ENCODE measurements at places on chromosomes 7 and 10. TPM values are rescaled to one million over a fixed set of nuclear protein-coding genes. Genes with fewer than 3 reads are reported as not detected.
A peak's percentile ranks its signal among the peaks of the same experiment; 100 is the strongest.

- peak; percentile 100 for DNase-seq
- peaks cover 44% of the 10 kb centered on the region for H3K36me3 ChIP-seq
- peak overlapping the region; percentile 99 for H3K27ac ChIP-seq
- no peaks in the 10 kb centered on the region for H3K27me3 ChIP-seq
Measured at GRCh38 chr7:106285051-106285854, 470 bp upstream of the NAMPT start.

- H3K27me3 ChIP-seq: no peaks in the 10 kb centered on the region
- no peak for DNase-seq
- H3K4me3 ChIP-seq: no peak overlapping the region
- no peaks in the 10 kb centered on the region for H3K4me1 ChIP-seq
Measured at GRCh38 chr7:157529768-157530560, 193.2 kb downstream of the DNAJB6 start.

The TRPV5 gene
- total RNA-seq: not detected

- H3K27ac ChIP-seq: no peak overlapping the region
- no peaks in the 10 kb centered on the region for H3K36me3 ChIP-seq
- no peaks in the 10 kb centered on the region for H3K4me1 ChIP-seq
Measured at GRCh38 chr7:83201355-83201754, 38.7 kb upstream of the PCLO start.

The MYPN gene
- not detected for total RNA-seq

GRCh38 chr10:50480054-50481007 is 143.4 kb downstream of the SGMS1 start:
- H3K4me1 ChIP-seq: no peaks in the 10 kb centered on the region
- no peak overlapping the region for H3K27ac ChIP-seq
- DNase-seq: no peak
- no peak overlapping the region for H3K4me3 ChIP-seq

The C7orf57 gene
- 0.74 TPM for total RNA-seq

The SORCS3 gene
- total RNA-seq: not detected

The CPA2 gene
- total RNA-seq: not detected

DNA sequence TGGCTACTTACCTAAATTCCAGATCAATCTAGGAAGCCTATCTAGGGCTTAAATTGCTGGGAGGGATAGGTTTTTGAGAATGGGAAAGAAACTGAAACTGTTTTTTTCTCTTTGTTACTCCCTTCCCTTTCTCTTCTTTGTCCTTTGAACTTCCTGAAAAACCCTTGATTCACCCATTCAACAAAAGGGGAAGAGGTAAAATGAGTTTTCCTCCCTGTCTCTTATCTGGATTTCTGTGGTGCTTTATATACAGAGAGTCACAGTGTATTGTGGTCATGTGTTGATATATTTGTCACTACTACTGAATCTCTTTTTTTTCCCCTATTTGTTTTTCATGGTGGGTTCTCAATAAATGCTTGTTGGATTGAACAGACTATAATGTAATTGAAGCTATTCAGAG is 19.8 kb upstream of the NUP205 start:
- no peak overlapping the region for H3K4me3 ChIP-seq
- peaks cover 7% of the 10 kb centered on the region for H3K27me3 ChIP-seq
- no peaks in the 10 kb centered on the region for H3K36me3 ChIP-seq
- H3K27ac ChIP-seq: no peak overlapping the region

- H3K27me3 ChIP-seq: no peaks in the 10 kb centered on the region
- no peak overlapping the region for H3K27ac ChIP-seq
- no peaks in the 10 kb centered on the region for H3K36me3 ChIP-seq
Measured at GRCh38 chr10:114576716-114577115, 81.4 kb downstream of the ABLIM1 start.

DNA sequence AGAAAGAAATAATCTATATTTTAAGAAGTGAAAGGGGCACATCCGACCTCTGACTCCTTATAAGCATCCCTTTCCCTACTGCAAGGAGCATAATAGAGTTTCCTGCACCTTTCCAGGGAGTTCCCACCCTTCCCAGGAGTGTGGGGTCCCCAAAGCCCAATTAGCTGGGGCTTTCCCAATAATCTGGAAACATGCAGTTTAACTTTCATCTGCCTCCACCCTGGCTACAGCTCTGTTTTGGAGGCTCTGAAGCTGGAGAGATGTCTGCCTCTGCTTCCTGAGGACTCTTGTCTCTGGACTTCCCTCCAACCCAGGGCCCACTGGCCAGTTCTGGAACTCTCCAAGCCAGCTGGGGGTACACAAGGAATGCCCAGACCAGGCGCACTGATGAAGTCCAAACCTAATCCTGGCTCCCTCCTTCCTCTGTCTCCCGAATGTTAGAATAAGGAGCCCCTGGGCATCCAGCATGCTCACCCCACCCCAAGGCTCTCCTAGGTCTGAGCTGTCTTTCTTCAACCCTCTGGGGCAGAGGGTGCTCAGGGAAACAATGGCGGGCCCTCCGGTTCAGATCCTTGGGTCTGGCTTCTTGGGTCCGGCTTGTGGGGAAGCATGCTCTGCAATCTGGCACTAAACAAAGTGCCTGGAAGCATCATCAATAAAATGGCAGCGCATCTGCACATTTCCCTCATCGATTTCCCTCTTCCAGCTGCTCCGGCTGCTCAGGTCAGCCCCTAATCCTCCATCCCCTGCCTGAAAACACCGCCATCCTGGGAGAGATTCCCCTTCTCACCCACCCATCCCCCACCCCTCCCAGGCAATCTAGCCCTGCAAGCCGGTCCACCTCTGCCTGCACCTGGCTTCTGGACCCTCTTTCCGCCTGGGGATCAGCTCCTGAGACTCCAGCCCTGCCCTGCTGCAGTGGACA is 13.3 kb downstream of the HOXA4 start:
- no peak overlapping the region for H3K4me3 ChIP-seq
- H3K4me1 ChIP-seq: no peaks in the 10 kb centered on the region
- no peak for DNase-seq

DNA sequence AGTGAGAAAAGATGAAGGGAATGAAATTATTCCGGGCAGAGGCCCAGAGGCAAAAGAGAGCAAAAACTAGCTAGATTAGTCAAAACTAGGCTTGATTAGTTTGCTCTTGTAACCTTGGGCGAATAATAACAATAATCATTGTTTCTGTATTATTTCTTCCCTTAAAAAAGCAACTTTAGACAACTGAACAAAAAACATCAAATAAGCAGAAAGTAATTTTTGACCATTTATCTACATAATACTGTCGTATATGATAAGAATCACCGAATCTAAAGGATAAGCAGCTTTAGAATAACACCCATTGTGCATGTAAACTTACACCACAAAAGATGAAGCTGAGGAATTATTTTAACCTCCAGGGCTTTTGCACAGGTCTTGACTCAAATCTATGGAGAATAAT is 125.1 kb downstream of the TPK1 start:
- no peaks in the 10 kb centered on the region for H3K36me3 ChIP-seq
- no peak overlapping the region for H3K4me3 ChIP-seq
- H3K27ac ChIP-seq: no peak overlapping the region
- no peaks in the 10 kb centered on the region for H3K27me3 ChIP-seq
- H3K4me1 ChIP-seq: peaks cover 9% of the 10 kb centered on the region
- DNase-seq: no peak

DNA sequence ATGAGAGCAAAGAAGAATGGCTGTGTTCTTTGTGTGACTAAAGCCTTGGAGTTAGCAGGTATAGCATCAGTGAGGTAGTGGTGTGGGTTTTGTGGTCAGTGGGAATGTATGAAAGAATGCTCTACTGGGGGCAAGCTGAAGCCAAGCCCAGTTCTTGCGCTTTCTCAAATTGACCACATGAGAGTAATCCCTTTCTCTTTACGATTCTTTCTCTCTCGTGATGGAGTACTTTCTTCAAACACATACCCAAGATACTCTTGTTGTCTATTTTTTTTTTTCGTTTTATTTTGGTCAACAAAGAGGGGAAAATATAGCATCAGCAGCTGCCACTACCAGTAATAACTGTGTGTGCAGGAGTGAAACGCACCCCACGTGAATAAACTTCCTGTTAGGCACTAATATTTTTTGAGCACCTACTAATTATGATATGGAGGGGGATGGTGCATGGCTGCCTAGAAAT is 8.4 kb upstream of the PANK1 start:
- DNase-seq: no peak
- no peak overlapping the region for H3K27ac ChIP-seq
- H3K4me3 ChIP-seq: no peak overlapping the region
- H3K4me1 ChIP-seq: no peaks in the 10 kb centered on the region

DNA sequence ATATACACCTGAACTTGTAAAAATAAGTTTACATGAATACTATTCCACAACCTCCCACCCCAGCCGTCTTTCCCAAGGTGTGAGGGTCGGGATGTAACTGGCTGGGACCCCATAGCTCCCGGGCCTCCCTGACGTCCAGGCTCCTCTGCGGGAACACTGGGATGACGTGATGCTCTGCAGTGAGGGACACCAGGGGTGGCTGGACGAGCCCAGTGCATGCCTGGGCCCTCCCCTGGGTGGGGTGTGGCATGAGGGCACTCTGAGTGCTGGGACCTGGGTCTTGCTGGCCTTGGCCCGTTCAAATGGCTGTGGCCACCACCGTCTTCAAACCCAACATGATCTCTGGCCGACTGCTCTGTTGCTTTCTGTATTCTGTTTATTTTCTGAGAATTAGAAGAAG is 182.4 kb downstream of the DNAJB6 start:
- no peaks in the 10 kb centered on the region for H3K36me3 ChIP-seq
- no peak for DNase-seq
- H3K27me3 ChIP-seq: no peaks in the 10 kb centered on the region
- H3K27ac ChIP-seq: no peak overlapping the region
- H3K4me3 ChIP-seq: no peak overlapping the region

GRCh38 chr7:77531038-77531437 is 6.1 kb upstream of the PTPN12 start:
- H3K4me3 ChIP-seq: no peak overlapping the region
- no peak for DNase-seq
- H3K27me3 ChIP-seq: no peaks in the 10 kb centered on the region
- H3K27ac ChIP-seq: no peak overlapping the region
- H3K4me1 ChIP-seq: peaks cover 10% of the 10 kb centered on the region

DNA sequence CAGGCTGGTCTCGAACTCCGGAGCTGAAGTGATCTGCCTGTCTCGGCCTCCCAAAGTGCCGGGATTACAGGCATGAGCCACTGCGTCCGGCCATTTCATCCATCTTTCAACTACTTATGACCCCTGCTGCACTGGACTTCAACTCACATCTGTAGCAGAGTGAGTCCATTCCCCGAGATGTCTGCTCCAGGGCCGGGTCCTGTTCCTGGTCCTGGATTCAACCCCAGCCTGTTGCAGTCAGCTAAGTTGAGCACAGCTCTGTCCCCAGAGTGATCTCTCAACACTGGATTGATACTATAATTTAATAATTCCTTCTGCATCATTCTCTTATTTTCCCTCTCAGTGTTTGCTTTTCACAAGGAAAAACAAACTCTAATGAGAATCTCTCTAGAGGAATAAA is 25.8 kb downstream of the PRTFDC1 start:
- no peak overlapping the region for H3K4me3 ChIP-seq
- no peak overlapping the region for H3K27ac ChIP-seq
- H3K27me3 ChIP-seq: no peaks in the 10 kb centered on the region
- peaks cover 19% of the 10 kb centered on the region for H3K36me3 ChIP-seq
- H3K4me1 ChIP-seq: peaks cover 40% of the 10 kb centered on the region
- DNase-seq: no peak

DNA sequence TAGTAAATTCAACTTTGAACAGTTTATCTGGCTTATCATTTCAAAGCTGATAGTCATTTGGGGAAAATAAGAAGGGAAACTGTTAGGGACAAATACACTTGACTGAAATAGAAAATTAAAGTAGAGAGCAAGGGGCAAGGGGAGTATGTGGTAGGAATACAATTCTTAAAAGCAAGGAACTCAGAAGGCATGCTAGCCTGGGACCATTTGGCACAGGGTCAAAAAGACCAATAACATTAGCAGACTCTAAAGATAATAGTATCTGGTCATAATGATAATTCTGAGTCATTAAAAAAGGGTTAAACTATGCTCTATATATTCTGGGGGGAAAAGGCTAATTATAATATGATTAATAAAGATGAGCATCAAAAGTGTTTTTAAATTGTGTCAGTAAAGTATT is 112.2 kb downstream of the CNOT4 start:
- no peak overlapping the region for H3K27ac ChIP-seq
- no peak overlapping the region for H3K4me3 ChIP-seq
- peaks cover 22% of the 10 kb centered on the region for H3K36me3 ChIP-seq

GRCh38 chr7:82200601-82201000 is 243.0 kb downstream of the CACNA2D1 start:
- H3K27me3 ChIP-seq: no peaks in the 10 kb centered on the region
- no peak overlapping the region for H3K4me3 ChIP-seq
- H3K36me3 ChIP-seq: no peaks in the 10 kb centered on the region
- no peak overlapping the region for H3K27ac ChIP-seq
- no peak for DNase-seq

The OR2A5 gene
- total RNA-seq: not detected

DNA sequence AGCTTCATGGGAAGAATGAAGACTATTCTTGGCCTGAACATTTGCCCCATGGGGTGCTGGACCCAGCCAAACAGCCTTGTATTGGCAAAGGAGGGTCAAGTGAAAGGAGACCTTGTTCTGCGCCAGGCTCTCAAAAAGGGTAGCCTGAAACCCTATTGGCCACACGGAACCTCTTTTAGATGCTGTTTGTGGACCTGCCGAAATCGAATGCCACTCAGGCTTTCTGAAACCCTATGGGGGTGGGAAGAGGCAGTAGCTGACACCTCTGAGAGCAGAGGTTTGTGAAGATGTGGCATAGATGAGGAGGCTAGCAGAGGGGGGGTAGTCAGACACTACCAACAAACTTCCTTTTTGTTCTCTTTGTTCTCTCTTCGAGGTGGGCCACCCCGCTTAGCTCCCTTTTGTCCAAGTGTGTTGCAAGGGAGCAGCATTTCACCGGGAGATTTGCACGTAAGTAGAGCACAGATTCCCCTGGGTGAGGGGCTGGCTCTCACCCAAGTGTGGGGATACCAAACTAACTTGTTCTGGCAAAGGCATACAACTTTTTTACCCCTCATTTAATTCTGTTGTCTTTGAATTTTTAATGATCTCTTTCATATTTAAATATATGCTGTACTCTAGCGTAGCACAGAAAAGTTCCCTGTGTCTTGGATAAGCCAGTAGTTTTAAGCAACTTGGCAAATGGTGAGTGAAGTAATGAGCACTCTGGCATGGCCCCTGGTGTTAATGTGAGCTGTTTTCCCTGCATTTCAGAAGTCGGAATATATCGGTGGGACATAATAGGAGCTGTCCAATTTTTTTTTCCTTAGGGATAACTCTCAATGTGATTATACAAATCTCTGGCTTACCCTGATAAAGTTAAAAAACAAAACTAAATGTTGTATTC is 107.7 kb downstream of the SEPTIN7 start:
- H3K4me1 ChIP-seq: peaks cover 9% of the 10 kb centered on the region
- peak; percentile 19 for DNase-seq
- peaks cover 15% of the 10 kb centered on the region for H3K36me3 ChIP-seq
- peak overlapping the region; percentile 28 for H3K27ac ChIP-seq
- H3K27me3 ChIP-seq: no peaks in the 10 kb centered on the region

The ADIRF gene
- not detected for total RNA-seq
